ENCODE measurements at places on chromosomes 2 and 18. TPM values are rescaled to one million over a fixed set of nuclear protein-coding genes. Genes with fewer than 3 reads are reported as not detected.

Gene ATOH8
- not detected for total RNA-seq

Gene SNTG2
- not detected for total RNA-seq

Gene PLGLB2
- not detected for total RNA-seq

Gene HMSD
- 0.33 TPM for total RNA-seq

Gene HRH4
- total RNA-seq: not detected

Gene FAM237A
- total RNA-seq: not detected

Gene ARHGEF4
- not detected for total RNA-seq

Gene NEU4
- 0.40 TPM for total RNA-seq

Gene MAB21L4
- total RNA-seq: not detected

Gene CNGA3
- not detected for total RNA-seq

Data from K562 (cell line).